Right renal cortex interstitium (tissue), 3 donors: ENCODE measurements at places on chromosomes 7 and 10. TPM values are rescaled to one million over a fixed set of nuclear protein-coding genes. Genes with fewer than 3 reads are reported as not detected.

Gene CFAP46
- 6.1 TPM for polyA plus RNA-seq

Gene FAM13C
- polyA plus RNA-seq: 8.2 TPM

Gene SH2D4B
- polyA plus RNA-seq: 0.12 TPM

GRCh38 chr10:114307731-114308130 lies 68.7 kb downstream of the VWA2 start:
- no peak for DNase-seq

GRCh38 chr10:11706895-11707567 lies 35.2 kb upstream of the ECHDC3 start:
- no peak for DNase-seq

GRCh38 chr7:52120912-52121311 lies 804.3 kb upstream of the COBL start:
- DNase-seq: no peak

- no peak for DNase-seq
Measured at GRCh38 chr7:137578541-137578940, 235.0 kb upstream of the PTN start.

Gene C7orf33
- polyA plus RNA-seq: not detected

Gene EVX1
- 0.11 TPM for polyA plus RNA-seq

DNA sequence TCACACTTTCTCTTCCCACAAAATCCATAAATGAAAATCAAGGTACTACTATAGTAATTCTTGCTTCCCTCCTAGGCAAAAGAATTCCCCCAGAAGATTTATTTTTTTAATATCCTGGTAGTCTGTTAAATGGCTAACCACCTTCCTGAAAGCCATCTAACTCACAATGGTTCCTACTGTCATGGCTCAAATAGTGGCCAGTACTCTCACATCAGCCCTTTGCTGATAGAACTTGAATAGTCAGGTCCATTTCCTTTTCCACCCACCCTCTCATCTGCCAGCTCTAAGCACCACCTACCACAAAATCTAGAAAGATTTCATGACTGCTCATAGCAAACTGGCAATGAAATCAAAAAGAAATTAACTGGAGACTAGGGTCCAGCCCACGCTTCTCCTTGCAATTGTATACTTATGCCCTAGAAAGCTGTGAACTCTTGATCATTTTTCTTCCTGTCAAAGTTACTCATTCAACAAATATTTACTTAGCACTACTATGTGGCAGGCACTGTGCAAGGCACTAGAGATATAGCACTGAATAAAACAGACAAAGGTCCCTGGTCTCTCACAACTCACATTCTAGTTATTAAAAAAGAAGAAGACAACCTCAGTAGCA lies 60.4 kb downstream of the ARMH3 start:
- no peak for DNase-seq

DNA sequence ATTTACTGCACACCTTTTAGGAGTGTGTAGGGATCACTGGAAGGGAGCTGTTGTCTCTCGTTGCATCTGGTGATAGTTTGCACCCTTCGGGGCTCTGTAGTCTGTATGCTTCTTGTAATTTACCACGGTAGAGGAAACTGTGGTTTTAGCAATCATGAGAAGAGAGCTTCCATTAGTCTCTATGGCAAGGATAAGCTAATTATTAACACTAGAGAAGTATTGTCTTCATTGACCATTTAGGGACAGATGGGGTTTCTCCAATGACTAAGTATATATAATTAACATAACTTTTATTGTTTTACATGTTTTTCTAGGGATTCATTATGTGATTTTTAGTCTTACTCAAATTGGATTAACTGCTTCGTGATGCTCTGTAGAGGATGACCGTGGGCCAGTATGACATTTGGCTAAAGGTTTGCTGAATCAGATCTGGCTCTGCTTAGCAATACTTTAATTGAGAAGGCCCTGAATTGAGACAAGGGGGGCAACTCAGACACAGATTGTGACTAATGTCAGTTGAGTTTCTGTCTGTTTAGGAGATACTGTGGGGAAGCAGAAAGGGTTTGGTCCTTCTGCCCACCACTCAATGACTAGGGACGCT lies 8.7 kb downstream of the SLC18A2 start:
- no peak for DNase-seq

- no peak for DNase-seq
Measured at GRCh38 chr10:132290631-132291030, 17.1 kb downstream of the STK32C start.

Gene SEMA3E
- 2.8 TPM for polyA plus RNA-seq

- no peak for DNase-seq
Measured at GRCh38 chr10:24670964-24671670, 52.6 kb downstream of the ARHGAP21 start.

DNA sequence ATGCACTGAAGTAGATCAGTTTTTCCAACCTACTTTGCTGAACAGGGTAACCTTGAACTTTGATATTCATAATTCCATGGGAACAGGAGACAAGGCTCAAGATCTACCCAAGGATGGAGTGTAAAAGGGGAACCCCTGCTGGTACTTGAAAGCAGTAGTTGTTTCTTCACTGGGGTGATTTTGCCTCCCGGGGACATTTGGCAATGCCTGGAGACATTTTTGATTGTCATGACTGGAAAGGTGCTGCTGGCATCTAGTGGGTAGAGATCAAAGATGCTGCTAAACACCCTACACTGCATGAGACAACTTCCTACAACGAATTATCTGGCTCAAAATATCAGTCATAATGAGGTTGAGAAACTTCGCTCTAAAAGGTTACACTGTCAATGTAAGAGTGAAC lies 214.8 kb upstream of the CTBP2 start:
- DNase-seq: no peak

- DNase-seq: no peak
Measured at GRCh38 chr10:70634011-70634410, 31.5 kb upstream of the PRF1 start.

Gene KCNH2
- 14.1 TPM for polyA plus RNA-seq
